ENCODE measurements at places on chromosomes 4 and X.

- DNase-seq = no peak
Observed at GRCh38 chr4:89110541-89110985, 770 bp upstream of the TIGD2 start.

DNA sequence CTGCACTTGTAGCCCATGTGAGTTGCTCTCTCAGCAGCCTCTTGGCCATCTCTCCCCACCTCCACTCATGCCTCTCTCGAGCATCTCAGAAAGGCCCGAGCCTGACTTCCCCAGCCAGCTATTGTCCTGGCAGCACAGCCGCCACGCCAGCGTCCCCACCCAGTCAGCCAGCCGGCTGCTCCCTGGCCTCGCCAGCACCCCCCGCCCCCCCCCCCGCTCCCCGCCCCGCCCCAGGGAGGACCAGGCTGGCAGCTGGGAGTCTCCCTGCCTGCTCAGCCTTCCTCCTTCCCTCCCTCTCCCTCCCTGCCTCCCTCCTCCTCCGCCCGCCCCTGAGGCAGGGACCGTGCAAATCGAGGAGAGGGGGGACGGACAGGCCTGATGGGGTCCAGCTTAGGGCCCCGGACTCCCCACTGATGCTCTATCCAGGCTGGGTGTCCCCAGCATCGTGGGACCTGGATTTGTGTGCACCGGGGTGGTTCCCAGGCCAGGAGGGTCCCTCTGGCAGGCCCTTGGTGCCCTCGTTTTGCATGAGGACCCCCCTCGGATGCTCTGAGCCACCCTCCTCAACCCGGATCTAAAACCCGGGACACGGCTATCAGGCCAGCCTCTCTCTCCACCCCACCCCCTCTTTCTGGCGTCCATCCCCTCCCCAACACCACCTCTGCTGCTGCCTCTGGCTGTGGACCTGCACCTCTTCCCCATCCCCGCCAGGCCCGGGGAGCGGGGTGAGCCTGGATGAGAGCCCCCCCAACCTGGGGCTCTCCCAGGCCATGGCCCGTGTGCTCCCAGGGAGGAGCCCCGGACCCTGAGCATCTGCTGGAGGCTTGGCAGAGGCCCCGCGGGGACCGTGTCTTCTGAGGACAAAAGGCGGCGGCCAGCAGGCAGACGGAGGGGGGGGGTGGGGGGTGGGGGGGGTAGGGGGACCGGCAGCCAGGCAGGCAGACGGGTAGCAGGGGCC is at the start of gene GPR173:
GPR173 (plus strand) TSS at position 621 of the 958 bp plus-strand sequence. CDS start 27,833 bp downstream, outside the sequence.
- no peak for DNase-seq

DNA sequence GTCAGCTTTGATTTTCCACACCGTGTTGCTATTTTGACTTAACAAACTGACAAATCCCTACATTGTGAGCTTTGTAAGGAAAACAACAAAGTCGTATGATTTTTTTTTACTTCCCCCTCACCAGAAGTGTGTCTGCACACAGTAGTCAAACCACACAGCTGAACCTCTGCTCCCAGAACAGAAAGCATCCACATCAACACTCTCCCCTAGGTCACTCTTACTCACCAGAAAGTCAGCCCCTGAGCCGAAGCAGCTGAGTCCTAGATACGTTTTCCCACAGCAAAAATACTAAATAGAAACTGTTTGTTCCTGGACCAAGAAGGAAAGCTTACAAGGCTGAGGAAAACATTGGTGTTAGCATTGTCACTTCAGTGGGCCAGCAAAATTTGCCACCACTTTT is 305.7 kb downstream of the DHX15 start:
- DNase-seq = no peak

DNA sequence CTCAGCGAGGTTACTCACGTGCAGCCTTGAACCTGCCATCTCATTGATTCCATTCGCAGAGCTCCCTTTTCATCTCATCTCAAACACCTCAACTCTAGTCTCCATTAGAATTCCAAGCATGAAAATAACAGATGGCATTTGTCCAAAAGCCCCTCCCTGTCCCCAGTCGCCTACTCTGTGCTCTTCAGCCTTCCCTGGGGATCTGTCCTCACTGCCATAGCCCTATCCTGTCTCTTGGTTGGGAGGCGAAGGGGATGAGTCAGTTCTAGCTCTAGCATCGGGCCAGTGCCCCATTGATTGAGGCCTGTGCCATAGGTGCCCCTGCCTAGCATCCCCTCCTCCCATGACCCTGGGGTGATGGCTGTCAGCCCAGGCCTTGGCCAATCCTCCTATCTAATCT is 134.0 kb upstream of the PJA1 start:
- DNase-seq = no peak

DNA sequence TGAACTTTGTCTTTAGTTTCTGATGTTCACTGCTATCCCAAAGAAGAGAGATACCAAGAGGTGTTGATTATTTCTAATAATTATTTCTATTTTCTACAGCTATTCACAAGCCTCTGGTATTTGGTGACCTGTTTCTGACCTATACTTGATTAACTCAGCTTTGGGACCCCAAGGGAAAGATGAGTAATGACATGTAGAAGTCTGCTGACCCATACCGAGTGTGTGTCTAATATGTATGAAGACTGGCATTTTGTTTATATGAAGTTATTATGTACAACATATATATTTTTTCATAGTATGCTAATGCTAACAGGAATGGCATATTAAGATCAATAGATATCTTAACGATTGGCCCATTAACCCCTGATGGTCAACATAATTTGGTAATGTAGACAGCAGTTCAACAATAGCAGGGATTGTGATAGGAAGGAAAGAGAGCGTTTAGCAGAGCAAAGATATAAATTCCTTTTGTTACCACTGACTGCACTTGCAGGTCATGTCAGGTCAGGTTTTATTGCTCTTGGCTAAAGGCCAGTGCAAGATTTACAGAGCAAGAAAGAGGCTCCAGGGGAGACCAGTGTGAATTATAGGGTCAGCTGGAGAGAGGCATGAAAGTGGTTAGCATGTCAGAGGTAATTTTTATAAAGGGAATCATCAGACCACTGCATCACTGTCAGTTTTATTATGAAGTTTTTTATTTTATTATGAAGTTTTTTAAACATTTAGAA is 94.7 kb upstream of the DIPK2B start:
- DNase-seq = no peak

GRCh38 chr4:121462660-121463261 is 81.9 kb upstream of the QRFPR start:
- peak; percentile 2 for DNase-seq

DNA sequence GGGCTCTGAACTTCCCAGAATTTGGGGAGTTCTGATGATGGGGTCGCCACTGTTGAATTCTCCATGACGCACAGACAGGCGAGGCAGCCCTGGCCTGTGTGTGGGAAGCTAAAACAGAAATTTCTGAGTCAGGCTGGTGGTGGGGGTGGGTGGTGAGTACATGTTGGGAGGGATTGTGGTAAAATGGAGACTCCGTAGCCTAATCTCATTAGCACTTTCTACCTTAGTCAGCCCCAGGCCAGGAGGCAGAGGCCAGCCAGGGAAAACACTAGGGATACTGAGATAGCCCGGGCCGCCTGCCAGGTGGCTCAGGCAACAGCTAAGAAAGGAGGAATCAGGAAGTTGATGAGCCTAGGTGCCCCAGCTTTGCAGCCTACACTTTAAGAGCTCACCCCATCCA is 39.3 kb upstream of the NHSL2 start:
- no peak for DNase-seq

DNA sequence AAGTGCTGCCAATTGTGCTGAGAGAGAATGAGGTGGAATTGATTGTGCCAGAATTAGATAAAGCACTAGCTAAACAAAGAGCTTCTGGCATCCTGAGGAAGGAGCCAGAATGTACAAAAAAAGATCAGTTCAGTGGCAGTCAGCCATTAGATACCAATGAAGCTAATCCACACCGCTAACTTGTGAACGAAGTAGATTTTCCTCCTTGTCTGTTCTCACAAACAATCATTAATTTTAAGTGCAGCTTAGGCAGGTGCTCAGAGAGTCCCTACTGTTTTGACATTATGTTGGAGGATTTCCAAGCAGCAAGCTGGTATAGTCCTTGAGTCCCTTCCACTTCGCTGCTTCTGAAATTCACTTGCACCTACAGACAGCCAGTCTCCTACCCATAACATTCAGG is 617.4 kb downstream of the CENPC start:
- no peak for DNase-seq

DNA sequence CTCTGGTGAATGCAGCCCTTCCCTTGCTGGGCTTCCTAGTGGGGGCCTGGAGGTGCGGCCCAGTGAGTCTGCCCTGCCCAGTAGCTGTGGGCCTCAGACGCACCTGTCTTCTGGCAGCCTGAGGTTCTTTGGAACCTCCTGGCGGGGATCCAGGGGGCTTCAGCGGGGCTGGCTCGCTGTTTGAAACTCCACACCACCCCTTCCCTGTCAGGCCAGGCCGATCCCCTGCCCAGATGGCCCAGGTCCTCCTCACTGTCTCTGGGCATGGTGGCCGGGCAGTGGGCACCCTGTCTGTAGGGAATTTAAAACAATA is 10.7 kb upstream of the NKX1-1 start:
- no peak for DNase-seq

DNA sequence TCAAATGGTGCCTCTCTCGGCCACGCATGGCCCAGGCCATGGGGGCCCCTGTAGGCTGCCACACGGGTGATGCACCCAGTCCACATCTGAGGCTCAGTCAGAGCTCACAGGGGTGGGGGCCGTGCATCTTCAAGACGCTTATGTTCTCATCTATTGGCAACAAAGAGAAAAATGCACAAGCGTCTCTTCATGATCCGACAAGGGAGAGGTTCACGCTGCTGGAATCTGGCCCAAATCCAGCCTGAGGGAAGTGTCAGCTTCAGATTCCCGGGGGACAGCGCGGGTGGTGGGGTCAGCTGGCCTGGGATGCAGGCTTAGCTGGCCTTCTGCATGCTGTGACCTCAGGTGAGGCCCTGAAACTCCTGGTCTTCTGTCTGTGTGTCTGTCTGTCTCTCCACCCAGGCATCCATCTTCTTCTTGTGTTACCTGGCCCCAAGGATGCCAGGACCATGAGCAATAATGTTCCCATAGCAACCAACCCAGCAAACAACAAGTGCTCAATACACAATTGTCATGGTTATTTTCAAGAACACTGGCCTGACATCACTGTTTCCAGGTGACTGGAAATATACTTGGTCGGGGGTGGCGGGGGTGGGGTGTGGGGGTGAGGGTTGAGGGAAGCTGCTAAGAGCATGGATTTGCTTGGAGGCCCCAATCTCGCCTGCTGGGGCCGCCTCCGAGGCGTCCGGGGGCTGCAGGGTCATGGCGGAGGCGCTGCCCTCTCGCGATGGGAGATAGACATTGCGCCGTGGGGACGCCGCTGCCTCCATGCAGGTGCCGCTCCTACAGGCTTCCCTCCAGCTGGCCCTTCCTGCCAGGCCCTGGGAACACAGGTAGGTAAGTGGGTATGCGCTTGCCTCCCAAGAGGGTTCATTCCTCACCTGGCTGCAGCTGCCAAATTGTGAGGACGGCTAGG is 48.3 kb downstream of the ABLIM2 start:
- DNase-seq = no peak

DNA sequence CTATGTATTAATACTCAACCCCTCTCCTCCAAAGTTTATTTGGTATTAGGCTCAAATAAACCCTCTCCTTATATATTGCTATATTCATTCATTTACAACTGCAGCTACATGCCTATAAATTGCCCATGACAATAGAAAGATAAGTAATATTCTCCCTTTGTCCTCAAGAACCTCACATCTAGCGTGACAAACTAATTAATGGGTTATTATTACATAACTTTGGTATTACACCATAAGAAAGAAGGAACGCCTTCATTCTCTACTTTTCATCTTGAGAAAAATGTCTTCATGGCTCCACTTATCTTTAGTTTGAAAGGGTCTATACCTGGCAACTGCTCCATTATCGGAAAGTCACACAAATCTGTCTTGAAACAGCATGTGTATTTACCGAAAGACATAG is 157.7 kb upstream of the RASGEF1B start:
- DNase-seq = no peak

DNA sequence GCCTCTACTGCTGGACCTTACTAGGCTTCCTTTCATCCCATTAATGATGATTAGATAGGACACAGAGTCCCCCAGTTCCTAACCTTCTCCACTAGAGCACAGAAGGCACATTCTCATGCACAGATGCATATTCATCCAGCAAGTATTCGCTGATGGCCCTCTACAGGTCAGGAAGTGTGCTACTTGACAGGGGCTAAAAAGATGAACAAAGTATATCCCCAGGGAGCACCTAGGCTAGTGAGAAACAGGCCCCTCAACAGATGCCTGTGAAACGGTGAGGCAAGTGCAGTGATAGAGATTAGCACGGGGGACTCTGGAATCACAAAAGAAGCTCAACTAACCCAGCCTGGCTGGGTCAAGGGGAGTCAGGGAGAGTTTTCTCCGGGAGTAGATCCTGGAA is 95.8 kb downstream of the MGST2 start:
- DNase-seq = no peak

DNA sequence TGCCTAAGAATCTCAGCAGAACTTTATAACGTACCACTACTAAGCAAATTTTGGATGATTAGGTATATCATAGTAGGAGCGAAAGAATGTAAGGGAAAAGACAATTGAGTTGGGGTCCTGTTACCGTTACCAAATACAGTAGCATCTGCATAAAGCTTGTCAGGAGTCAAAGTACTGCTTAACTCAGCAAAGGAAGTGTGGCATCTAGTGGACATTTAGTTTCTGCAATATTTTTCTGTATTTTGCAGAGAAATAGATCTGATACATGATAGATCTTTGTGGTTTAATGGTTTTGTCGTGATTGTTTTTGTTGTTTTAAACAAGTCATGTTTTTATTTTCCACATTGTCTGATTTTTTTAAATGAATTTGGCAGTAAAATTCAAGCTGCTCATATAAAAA is 81.0 kb upstream of the SMARCAD1 start:
- no peak for DNase-seq

DNA sequence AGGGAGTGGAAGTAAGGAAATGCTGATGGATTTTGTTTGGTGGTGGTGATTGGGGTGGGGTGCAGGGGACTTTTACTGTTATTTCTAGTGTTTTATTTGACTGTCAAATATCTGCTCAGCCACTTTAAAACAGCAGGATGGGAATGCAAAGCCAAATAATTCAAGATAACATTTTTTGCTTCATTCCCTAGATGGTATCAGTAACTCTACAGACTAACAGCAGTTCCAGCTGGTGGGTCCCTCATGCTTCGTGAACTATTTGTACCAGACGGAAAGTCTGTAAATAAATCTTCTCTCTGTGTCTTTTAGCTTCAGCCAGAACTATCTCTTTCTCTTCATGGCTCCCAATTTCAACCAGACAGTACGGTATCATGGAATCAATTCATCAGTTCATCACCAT is 27.5 kb downstream of the GPR143 start:
- no peak for DNase-seq

DNA sequence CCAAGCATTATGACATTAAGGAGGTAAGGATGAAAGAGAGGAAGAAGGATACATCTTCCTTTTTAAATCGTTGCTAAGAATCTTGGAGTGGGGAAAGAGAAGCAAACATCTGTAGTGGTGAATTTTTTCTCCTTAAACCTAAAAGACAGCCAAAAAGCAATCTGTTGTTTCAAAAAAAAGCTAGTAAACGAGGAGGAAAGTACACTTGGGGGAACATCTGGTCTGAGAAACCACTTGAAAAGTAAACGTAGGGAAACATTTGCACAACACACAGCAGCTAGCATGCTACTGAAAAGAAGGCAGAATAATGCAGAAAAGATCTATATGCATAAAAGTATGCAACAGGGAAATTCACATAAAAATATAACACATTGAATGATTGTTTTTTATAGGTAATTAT is 1485.6 kb downstream of the PCDH19 start:
- DNase-seq = no peak

Measured in HL-60 (cell line).